ENCODE measurements at places on chromosomes 1 and 21.

DNA sequence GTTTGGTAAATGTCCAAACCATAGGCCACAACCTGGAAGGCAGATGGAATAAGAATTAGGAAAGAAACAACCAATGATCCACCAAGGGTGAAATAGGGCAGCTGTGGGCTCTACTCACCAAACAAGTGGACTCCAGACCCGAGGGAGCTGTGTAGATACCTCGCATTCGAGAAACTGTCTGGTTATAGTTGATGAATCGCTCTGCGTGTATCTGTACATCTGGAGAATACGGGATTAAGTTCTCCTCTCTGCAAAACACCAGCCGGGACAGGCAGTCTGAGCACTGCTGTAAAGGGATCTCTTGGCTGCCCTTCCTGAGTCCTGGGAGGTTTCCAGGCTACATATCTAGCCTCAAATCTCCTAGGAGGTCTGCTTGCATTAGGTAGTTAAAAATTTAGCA, 9.4 kb upstream of the UBR4 start:
- DNase-seq: no peak

- DNase-seq: no peak
Observed at GRCh38 chr1:89735479-89735878, 85.4 kb upstream of the LRRC8D start.

GRCh38 chr1:39919545-39919944, 17.8 kb upstream of the MYCL start:
- DNase-seq: no peak

GRCh38 chr1:198212675-198213074, 55.9 kb downstream of the NEK7 start:
- peak; percentile 22 for DNase-seq

DNA sequence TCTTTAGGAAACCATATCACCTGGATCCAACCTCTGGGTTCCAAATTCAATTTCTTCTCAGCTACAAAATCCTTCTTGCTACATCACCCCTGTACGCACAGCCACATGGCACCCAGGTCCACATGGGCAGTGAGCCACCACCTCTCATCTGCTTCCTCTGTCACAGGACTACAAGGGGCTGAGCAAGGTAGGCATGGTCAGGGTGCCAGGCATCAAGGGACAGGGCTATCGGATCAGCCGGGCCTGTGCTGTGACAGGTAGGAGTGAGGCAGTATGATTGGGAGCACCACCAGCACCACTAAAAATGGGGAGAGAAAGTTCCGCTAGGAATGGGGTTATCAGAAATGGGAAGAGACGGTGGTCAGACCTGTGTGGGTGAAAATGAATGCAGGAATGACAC, 29.4 kb downstream of the S100A6 start:
- DNase-seq: no peak

- no peak for DNase-seq
Observed at GRCh38 chr1:17061892-17062291, 8.1 kb upstream of the SDHB start.

GRCh38 chr1:17405898-17406759, 33.3 kb downstream of the RCC2 start:
- DNase-seq: peak; percentile 3

DNA sequence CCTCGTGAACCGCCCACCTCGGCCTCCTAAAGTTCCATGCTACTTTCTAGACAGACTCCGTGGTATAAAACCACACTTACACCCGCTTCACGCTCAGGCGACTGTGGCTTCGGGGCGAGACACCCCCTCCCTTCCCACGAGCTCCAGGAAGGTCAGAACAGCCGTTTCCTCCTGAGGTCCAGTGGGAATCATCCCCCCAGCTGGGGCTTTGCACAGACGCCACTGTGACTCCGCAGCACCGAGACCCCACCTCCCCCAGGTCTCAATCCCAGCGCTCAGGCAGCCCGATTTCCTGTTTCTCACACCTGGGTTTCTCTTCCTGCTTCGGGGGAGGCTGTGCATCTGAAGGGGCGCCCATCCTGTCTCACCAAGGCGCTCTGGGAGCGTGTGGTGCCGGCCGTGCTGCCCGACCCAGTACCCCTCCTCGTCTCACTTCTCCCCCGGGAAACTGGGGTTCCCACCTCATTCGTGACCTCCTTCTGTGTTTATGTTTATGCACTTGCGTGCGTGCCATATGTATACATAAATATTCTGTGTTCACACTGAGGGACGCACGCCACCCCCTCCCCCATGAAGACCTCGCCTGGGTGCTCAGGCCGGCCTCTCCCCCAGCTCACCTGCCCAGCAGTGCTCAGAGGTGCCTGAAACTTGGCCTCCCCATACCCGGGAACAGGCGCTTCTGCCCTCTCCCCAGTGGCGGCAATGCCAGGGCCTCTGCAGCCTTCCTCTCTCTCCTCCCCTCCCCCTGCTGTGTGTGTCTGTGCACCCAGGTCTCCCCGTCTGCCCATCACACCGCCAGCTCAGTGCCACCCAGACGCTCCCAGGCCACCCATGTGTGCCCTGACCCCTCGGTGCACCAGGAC, 14.6 kb downstream of the SLC35E2B start:
- DNase-seq: no peak

- no peak for DNase-seq
Observed at GRCh38 chr1:5597991-5598823, 394.0 kb downstream of the NPHP4 start.

GRCh38 chr21:46295996-46296752, 10.0 kb downstream of the YBEY start:
- DNase-seq: peak; percentile 74

DNA sequence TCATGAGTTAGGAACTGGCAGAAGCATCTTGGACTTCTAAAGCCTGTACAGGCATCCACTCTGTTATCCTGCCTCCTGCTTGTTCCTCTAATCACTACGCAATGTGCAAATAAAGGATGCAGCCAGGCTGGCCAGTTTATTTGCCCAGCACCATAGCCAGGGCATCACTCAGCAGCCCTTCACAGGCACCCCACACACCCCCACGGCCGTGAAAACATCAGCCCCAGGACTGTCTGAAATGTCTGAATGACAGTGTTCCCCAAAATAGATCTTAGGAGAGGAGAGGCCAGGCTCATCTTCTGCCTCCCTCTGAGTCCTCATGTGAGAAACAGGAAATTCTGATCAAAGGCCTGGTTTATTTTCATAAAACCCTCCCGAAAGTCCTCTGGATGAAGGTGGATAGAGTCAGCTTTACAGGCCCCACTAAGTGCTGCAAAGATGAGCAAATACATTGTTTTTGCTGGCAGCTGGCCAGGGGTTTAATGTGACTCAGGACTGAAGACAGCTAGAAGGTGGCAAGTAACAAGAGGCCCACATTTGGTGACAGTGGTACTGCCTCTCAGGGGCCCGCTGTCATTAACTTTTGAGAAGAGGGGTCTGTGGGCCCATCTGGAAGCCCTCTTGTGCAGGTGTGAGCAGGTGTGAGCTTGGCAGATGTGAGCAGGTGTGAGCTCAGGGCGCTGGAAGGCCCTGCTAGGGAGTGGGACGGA, 32.9 kb downstream of the GRHL3 start:
- no peak for DNase-seq

DNA sequence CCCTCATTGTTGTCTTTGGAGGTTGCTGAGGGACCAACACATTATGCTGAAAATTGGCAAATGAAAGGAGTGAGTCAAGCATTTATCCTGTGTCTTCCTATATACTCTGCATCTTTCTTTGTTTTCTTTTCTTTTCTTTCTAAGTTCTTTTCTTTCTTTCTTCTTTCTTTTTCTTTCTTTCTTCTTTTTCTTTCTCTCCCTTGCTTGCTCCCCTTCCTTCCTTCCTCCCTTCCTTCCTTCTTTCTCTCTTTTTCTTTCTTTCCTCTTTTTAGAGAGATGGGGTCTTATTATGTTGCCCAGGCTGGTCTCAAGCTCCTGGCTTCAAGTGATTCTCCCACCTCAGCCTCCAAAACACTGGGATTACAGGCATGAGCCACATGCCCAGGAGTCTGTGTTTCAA, 28.3 kb upstream of the COX20 start:
- no peak for DNase-seq

DNA sequence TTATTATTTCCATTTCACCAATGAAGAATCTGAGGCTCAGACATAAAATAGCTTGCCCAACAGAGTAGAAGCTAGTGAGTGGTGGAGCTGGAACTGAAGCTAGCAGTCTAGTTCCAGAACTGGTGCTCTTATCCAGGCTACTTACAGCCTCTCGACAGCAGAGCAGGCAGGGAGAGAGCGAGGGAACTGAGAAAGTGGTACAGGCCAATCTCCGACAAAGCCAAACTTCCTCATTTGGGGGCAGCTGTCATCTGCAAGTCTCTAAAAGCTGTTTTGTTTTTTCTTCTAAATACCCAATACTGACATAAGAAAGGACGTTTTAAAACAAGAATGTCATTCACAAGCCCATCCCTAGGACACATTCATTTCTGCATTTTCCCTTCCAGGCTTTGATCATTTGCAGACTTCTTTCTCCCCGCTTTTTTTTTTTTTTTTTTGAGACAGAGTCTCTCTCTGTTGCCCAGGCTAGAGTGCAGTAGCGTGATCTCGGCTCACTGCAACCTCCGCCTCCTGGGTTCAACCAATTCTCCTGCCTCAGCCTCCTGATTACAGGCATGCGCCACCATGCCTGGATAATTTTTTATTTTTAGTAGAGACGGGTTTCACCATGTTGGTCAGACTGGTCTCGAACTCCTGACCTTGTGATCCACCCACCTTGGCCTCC, 20.0 kb downstream of the YIPF1 start:
- DNase-seq: no peak

Data from fibroblast of skin of left quadriceps (primary cell).